Stimulated activated naive B cell treated with anti-CD40 and anti-IgM and Interleukin-4, amounts not matched to agents 10 μg/mL and 1 μg/mL and 100 μg/mL, for 72 hours (primary cell): ENCODE measurements at places on chromosomes 3 and 15.
A peak's percentile ranks its signal among the peaks of the same experiment; 100 is the strongest.

DNA sequence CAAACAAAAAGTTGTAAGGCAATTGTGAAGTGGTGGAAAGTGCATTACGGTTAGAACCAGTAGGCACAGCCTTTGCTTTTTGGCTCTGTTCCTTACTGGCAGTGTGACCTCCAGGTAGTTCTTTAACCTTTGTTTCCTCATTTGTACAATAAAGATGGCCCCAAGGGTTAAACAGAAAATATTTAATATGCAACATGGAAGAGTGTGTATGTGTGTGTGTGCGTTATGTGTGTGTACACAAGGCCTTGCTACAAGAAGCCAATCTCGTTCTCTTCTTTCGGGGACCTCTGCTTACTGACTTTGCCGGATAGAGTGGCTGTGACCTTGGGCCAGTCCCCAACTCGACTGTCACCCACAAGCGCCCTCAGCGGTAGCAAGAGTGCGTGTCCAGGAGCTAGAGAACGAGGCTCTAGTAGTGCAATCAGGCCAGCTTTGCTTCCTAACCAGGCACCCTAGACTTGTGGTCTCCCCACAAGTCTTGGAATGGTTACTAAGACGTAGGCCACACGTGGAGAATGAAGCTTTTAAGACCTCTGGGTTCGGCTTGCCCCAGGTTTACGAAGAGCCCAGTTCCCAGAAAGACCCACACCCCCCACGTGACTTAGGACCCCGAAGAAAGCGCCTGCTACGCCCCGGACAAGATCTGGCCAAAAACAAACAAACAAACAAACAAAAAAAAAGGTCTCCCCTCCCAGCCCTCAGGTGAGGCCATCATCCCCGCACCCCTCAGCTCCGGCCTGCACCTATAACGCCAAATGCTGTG lies 593 bp downstream of the CIAO2A start:
- H3K36me3 ChIP-seq: peaks cover 20% of the 10 kb centered on the region
- peak overlapping the region; percentile 100 for H3K27ac ChIP-seq
- H3K27me3 ChIP-seq: no peaks in the 10 kb centered on the region
- peak overlapping the region; percentile 100 for H3K4me3 ChIP-seq

DNA sequence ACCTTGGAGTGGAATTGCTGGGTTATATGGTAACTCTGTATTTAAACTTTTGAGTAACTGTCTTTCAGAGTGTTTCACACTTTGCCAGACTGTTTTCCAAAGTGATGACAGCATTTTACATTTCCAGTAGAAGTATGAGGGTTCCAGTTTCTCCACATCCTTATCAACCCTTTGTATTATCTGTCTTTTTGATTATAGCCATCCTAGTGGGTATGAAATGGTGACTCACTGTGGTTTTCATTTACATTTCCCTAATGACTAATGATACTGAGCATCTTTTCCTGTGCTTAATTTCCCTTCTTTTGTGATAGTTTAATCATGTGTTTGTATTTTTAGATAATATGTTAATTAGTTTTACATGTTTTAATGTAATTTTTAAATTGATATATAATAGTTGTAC lies 138.1 kb upstream of the DAZL start:
- H3K4me3 ChIP-seq: no peak overlapping the region
- no peak overlapping the region for H3K27ac ChIP-seq
- no peak for DNase-seq

DNA sequence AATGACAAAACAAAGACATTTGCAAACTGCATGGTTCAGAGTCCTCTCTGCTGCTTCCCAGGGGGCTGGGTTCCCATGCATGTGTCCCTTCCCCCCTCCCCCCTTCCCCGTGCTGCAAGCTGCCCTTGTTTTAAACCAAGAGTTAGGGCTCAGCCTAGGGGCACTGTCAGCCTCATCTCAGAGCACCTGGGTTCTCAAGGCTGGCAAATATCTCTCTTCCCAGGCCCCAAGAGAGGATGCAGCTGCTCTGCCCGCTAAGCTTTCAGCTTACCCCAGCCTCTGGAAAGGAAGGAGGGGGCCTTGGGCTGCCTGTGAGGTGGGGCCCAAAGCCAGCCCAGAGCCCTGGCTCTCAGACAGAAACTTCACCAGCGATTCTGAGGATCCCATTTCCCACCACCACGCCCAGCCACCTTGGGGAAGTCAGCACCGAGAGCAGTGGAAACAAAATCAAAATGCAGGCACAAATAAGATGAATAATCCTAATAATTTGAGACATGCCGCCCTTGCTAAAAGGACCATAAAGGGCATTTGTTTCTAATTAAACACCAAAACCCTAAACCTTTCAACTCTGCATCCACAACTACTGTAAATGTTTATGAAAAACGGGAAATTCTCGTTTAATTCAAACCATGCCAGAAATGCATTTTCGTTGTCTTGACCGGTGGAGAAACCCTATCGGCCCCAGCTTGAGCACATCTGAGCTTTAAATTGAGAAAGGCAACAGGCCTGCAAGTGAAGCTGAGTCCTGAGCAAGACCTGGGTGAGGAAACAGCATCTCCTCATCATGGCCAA lies 67.7 kb upstream of the WNT5A start:
- H3K27me3 ChIP-seq: no peaks in the 10 kb centered on the region
- H3K36me3 ChIP-seq: no peaks in the 10 kb centered on the region
- H3K27ac ChIP-seq: no peak overlapping the region
- H3K4me3 ChIP-seq: no peak overlapping the region
- DNase-seq: no peak

DNA sequence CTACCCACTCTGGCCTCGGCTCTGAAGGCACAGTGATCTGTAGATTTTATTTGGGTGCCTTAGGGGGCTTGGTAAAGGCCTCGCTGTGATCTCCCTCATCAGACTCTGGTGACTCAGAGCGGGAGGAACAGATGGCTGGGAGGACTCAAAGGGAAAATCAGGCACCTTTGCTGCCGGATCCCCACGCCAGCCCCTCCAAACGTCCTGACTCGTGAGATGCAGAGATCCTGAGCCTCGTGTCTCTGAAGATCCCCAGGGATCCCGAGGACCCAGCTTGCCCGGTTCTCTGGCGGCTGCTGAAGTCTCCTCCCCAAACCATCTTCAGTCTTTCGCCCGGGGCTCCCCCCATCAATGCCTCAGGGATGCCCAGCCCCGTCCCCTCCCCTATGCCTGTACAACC lies 32.8 kb downstream of the MUC20 start:
- DNase-seq: no peak
- H3K27me3 ChIP-seq: peaks cover 37% of the 10 kb centered on the region

GRCh38 chr3:98914210-98915080 lies 12.9 kb upstream of the DCBLD2 start:
- DNase-seq: no peak
- H3K4me3 ChIP-seq: no peak overlapping the region
- H3K27ac ChIP-seq: no peak overlapping the region

GRCh38 chr3:193743702-193744047 lies 150.7 kb downstream of the OPA1 start:
- no peaks in the 10 kb centered on the region for H3K27me3 ChIP-seq
- H3K4me1 ChIP-seq: peaks cover 9% of the 10 kb centered on the region
- no peaks in the 10 kb centered on the region for H3K36me3 ChIP-seq
